ENCODE measurements at places on chromosomes 12 and 14.

DNA sequence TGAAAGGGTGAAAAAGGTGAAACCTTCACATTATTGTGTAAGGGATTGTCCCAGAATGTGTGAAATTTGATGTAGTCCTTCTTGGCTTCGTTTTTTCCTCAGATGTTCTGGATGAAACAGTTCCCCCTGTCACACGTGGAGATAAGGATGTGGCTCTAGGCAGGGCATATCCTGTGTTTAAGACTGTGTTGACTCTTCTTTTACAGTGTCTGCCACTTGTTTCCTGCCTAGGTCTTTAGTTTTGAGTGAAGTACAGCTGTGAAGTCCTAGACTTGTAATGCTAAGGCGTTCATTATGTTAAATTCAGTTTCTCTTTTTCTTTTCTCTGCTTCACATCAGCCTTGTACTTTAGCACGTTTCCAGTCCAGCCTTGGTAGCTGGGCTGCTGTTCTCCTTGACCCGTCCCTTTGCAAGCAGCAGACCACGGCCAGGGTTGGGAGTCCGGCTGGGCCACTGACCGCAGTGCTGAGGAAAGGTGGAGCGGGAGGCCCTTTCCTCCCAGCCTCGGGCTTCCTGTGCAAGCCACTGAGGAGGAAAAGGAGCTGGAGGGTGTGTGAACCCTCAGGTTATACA, 59.1 kb downstream of the RASSF3 start:
- no peak for DNase-seq

DNA sequence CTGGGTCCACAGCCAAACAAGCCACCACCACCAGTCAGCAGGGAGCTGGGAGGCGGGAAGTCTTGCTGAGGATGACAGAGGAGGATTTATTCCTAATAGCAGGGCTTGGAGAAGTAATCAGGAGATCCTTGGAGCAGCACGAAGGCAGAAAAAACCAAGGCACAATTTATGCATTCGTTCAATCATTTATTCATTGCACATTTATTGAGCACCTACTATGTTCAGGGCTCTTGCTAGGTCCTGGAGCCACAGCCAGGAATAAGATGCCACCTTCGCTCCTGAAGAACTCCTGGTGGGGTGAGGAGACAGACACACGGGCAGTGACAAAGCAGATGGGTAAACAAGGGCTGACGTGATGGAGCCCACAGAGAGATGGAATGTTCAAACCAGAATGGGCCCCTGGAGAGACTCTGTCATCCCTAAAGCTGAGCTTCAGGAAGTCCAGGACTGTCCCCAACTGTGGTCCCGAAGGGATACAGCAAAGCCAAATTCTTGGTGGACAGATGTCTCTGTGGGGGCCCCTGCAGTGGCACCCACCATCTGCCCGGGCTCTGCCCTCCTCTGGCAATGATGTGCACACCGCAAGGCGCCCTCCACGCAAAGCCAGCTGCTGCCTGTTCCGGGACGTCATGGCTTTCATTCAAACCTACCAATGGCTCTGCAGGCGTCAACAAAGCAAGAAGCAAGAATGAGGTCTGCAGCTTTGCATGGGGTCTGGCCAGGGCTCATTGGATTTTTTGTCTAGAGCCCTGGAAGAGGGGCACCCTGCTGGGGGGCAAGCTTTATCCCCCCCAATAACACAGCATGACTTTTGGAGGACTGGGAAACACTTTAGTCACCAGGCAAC, 3.0 kb upstream of the TESC start:
- no peak for DNase-seq

- DNase-seq: no peak
These were observed 61.9 kb downstream of the DCAF5 start for GRCh38 chr14:69091006-69091405.

- DNase-seq: no peak
These were observed 72.0 kb downstream of the LLPH start for GRCh38 chr12:66058554-66058953.

DNA sequence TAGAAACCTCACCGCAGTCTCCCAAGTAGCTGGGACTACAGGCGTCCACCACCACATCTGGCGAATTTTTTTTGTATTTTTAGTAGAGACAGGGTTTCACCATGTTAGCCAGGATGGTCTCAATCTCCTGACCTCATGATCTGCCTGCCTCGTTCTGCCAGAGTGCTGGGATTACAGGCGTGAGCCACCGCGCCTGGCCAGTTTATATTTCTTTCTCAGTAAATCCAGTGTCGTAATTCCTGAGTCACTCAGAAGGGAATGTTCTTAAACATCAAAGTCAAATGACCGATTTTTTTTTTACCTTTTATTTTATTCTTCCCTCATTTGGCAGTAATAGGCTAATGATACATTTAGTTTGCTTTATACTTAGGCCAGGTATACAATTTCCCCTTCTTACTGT, 80.5 kb downstream of the FBXO33 start:
- DNase-seq: no peak

GRCh38 chr12:65929641-65930040, 105.4 kb downstream of the HMGA2 start:
- DNase-seq: no peak

DNA sequence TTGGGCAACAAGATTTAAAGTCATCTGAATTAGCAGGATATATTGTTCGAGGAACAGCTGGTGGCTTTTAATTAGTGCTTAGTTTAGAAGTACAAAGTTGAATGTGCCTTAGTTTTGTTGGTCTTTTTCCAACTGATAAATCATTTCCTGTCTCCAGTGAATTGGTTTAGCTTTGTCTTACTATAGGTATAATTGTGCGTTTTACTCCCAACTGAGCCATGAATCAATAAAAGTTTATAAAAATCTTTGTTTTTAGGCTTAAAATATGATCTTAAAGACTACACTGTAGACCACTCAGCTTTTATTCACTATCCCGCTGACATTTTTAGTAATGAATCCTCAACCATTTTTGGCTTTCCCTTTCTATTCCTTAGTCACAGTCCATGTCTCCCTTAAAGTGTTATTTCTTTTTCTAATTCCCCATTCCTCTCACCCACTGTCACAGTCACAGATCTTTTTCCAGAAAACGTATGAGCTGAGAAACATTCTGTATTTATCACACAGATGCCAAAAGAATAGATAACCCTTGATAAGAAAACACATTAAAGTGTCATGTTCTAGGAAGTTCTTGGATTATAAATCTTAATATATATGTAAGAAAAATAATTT, 34.0 kb upstream of the ALG10 start:
- DNase-seq: no peak

DNA sequence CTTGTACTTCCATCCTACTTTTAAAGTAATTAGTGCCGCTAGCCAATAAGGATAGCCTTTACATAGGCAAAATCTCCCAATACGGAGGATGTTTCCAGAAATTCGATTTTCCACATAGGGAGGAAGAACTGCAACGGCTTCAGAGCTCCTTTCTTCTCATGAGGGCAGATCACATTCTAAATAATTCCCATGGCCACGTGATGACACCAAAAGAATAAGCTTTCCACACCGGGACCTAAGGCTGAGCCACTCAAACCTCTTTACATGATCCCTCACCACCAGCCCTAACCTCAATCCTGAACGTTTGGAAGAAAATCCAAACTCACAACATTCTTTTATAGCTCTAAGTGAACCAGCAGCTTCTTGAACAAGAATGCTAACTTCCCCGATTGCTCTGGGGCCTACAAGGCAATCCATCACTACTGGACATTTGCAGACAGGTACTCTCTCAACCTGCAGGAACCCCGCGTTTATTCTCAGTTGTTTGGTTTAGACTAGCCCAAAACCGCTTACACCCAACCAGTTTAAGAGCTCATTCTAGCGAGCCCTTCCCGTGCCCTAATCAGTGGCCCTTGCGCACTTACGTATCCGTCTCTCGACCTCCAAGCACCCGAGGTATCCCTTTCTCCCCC, 884 bp downstream of the CAPRIN2 start:
- DNase-seq: peak; percentile 3

GRCh38 chr12:43287706-43288383, 264.2 kb downstream of the ADAMTS20 start:
- no peak for DNase-seq

DNA sequence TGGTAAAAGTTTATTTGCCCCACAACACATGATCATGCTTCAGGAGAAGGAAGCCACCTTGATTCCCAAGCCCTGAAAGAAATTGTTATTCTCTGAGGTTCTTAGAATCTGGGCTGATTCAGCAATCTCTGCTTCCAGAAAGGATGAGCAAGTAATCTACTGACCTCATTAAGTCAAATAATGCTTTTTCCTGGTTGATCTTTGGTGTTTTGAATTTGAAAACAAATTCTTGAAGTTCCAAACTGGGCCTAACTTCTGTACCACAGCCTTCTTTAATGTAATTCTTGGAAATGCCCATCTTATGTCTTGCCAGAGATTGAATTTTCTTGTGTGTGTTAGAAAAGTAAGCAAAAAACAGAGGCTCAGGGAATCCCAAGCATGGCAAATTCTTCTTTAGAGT, 319.2 kb upstream of the DDHD1 start:
- no peak for DNase-seq

DNA sequence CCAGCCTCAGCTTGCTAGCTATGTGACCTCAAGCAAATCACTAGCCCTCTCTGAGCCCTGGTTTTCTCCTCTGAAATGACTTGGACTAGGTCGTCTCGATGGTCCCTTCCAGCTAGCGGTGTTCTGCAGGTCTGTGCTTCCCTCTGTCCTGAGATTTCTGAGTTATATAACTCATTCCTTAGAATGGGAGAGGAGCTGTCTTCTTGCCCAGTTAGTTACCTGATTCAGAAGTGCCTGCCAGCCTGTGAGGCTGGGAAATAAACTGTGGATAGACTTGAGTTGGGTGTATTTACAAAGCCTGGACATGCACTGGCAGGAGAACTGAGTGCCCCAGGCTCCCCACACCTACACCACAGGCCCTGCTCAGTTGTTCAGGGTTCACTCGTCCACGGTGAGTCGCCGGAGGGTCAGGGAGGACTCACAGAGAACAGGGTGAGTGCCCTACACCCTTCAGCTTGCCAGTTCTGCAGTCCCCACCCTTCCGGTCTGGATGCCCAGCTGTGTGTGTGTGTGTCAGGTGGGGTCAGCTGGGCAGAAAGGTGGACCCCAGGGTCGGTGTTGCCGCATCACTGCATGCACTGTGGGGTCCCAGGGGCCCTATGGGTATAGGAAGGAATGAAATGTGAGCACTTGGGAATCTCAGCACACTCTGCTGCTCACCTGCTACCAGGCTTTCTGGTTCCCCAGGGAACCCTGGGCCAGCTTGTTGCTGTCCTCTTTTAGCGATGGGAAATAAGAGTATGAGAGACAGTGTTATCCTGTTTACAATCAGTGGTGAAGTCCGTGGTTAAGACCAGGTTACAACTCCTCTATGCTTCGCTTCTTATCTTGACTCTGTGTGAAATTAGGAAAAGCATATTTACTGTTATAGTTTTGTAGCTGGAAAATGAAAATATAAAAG, 348.2 kb downstream of the DPF3 start:
- no peak for DNase-seq

DNA sequence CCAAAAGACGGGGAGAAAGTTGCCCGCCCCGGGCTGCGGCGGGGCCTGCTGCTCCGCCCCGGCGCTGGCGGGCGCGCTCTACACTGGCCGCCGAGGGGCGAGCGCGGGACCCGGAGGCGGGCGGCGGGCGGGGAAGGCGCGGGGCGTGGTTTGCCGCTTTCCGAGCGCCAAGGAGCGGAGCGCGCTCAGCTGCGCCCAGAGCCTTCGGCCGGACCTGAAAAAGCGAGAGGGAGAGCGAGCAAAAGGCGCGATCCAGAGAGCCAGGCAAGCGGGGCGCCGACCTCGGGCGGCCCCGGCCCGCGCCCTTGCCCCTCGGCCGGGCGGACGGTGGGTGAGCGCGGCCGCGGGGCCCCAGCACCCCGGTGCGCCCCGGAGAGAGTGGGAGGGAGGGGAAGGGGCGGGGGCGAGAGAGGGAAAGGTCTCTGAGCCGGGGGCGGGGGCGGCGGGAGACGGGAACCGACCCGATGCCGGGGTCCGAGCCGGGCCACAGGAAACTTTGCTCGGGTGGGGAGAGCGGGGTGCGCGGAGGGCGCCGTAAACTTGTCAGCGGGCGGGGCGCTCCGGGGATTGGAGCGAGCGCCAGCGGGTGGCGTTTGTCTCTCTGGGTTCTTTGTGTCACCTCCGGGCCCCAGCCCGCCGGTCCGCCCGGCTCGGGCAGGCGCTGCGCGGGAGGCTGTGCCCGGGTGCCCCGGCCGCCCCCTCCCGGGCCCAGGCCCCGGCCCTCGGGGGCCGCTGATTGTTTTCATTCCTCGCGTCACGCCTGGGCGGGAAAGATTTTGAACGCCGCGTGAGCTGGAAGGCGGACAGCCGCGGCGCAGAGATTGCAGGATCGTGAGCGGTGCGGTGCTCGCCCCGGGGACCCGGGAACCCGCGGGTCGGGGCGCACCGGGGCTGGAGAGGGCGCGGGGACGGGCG, at the start of gene SYNE2:
Gene SYNE2, plus strand, starts transcription at position 188 of the 915 bp plus-strand sequence. CDS start 56,145 bp downstream, outside the sequence.
- DNase-seq: peak; percentile 72

DNA sequence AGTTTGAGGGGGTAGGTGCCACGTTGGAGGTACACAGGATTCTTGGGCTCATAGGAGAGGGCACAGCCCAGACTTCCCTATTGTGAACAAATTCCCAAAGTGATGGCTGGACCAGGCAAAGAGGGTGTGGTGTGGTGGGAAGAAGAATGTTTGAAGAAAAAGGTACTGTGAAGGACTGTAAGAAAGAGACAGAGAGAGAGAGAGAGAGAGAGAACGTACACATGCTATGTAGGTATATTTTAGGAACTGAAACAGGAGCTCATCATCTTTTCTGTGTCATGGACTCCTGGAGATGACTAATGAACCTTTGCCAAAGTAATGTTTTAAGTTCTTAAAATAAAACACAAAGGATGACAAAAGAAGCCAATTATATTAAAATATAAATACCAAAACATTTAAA, 24.5 kb downstream of the SLC17A8 start:
- DNase-seq: no peak

DNA sequence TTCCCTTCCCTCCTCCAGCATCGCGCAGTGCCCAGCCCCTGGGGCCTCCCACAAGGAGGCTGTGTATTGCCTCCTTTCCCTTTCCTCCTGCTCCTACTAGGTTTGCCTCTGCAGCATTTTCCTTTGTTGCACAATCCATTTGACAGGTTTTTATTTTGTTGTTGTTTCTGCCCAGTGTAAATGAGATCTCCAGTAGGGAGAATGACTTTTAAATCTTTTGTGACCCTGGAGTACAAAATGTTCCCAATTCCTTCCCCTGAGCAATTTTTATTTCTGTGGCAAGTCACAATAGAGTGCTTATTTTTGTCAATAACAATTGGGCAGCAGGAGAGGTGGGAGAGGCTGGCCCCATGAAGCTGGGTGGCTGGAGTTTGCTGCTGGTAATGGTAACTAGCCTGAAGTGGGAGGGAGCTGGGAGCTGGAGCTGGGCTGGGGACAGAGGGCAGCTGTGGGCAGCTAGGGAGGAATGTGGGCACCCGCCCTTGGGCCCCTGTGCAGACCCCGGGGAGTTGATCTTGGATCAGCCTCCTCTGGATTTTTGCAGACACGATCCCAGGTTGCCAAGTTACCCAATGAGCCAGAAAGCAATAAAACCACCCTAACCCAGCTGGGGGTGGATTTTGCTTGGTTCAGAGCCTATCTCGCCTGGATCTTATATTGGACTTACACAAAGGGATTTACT, 160.1 kb downstream of the KTN1 start:
- DNase-seq: no peak

GRCh38 chr12:6925540-6926279, 2.0 kb upstream of the ATN1 start:
- DNase-seq: no peak
